ENCODE measurements at places on chromosomes 1 and 21.

GRCh38 chr1:32127409-32128198 lies 19.7 kb downstream of the KPNA6 start:
- DNase-seq: no peak

GRCh38 chr1:1161683-1162079 lies 12.0 kb upstream of the TTLL10 start:
- no peak for DNase-seq

- DNase-seq: no peak
Measured at GRCh38 chr1:44313265-44313918, 41.7 kb downstream of the ERI3 start.

DNA sequence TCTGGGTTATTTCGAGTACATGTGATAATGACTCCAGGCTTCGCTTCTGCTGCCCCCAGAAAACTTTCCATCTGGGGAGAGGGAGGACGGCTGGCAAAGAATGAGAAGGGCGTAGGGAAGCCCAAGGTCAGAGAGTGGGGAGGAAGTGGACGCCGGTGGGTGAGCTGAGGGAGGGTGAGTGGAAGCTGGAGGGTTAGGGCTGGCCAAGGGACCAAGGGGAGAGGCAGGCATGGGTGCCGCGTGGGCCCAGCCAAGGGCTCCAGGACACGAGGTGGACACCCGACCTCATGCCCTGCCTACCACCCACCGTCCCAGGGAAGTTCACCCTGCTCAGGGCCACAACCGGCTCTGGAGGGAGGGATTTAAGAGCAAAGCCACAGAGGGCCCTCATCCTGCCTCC lies 75.8 kb downstream of the CASZ1 start:
- DNase-seq: no peak
